Activated T-cell treated with anti-CD3 and anti-CD28 coated beads, Interleukin-2, amount 50 U/mL, for 24 hours (primary cell): ENCODE measurements at places on chromosomes 16 and 17.

- no peak for DNase-seq
- H3K4me1 ChIP-seq: no peaks in the 10 kb centered on the region
- H3K27me3 ChIP-seq: no peaks in the 10 kb centered on the region
- H3K36me3 ChIP-seq: no peaks in the 10 kb centered on the region
- no peak overlapping the region for H3K27ac ChIP-seq
- no peak overlapping the region for H3K4me3 ChIP-seq
These were observed 396.9 kb downstream of the CDH13 start for GRCh38 chr16:83023640-83024039.

GRCh38 chr17:67717192-67717623 is 528 bp upstream of the NOL11 start:
- peak overlapping the region; percentile 100 for H3K27ac ChIP-seq
- H3K27me3 ChIP-seq: peaks cover 2% of the 10 kb centered on the region
- H3K36me3 ChIP-seq: peaks cover 43% of the 10 kb centered on the region
- no peak for DNase-seq
- H3K4me3 ChIP-seq: peak overlapping the region; percentile 96

GRCh38 chr17:19388791-19389785 is 2.1 kb upstream of the MFAP4 start:
- H3K27me3 ChIP-seq: no peaks in the 10 kb centered on the region
- peaks cover 9% of the 10 kb centered on the region for H3K4me1 ChIP-seq
- DNase-seq: no peak
- no peak overlapping the region for H3K4me3 ChIP-seq
- H3K27ac ChIP-seq: no peak overlapping the region

DNA sequence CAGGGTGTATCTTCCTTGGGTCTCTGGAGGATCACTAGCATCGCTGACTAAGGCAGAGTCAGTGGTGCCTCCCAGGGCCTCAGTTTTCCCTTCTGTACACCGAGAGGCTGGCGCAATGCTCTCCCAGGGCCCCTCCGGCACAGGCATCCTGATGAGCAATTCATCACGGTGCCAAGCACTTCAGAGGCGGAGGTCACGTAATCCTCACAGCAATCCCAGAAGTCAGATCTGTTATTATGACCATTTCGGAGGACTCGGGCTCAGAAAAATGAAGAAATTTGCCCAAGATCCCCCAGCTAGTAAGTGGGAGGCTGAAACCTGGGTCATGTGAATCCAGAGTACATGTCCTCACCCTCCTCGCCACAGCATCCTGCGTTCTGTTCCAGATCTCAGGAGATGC is 46.5 kb downstream of the AIPL1 start:
- H3K4me3 ChIP-seq: no peak overlapping the region
- H3K27ac ChIP-seq: no peak overlapping the region
- peaks cover 33% of the 10 kb centered on the region for H3K27me3 ChIP-seq

DNA sequence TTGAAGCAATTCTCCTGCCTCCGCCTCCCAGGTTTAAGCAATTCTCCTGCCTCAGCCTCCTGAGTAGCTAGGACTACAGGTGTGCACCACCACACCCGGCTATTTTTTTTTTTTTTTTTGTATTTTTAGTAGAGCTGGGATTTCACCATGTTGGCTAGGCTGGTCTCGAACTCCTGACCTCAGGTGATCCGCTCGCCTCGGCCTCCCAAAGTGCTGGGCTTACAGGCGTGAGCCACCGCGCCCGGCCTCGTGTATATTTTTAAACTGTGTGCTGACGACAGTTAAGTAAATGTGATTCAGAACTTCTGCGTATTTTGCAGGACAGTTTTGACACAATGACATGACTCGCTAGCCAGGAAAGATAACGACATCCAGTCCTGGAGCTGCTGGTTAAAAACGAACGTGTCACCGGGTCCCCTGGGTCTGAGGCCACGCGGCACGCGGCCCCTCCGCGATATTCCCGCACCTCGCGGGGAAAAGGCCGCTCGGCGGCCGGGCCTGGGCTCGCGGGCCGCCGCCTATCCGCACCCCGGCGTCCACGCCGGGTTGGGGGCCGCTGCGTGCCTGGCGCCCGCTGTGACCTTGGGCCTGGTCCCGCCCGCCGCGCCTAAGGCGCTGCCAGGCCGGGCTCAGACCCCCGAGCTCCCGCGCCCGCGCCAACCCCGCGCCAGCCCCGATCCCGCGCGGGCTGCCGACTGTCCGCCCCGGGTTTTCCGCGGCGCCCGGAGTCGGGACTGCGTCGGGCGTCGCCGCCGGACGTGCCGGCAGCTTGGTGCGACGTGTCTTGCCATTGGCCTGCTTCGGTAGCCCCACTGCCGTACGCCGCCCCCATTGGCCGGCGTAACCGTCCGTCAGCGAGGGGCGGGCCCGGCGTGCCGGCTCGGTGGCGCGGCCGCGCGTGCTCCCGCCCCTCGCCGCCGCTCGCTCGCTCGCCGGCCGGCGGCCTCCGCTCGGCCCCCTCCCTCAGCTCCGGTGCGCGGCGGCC is at the start of gene FOXK2:
Gene FOXK2 (plus strand): TSS at position 907 of the 985 bp plus-strand sequence. CDS start 157 bp downstream, outside the sequence.
- H3K27me3 ChIP-seq: no peaks in the 10 kb centered on the region
- peak within 1 kb of the TSS; percentile 86 for H3K4me3 ChIP-seq
- peaks cover 27% of the 10 kb centered on the region for H3K4me1 ChIP-seq
- peak within 1 kb of the TSS; percentile 91 for H3K27ac ChIP-seq

GRCh38 chr17:57135026-57135788 is 50.2 kb downstream of the AKAP1 start:
- H3K36me3 ChIP-seq: no peaks in the 10 kb centered on the region
- no peak overlapping the region for H3K27ac ChIP-seq
- DNase-seq: no peak
- H3K4me3 ChIP-seq: no peak overlapping the region
- peaks cover 18% of the 10 kb centered on the region for H3K4me1 ChIP-seq
- peaks cover 2% of the 10 kb centered on the region for H3K27me3 ChIP-seq

GRCh38 chr17:53722407-53722806 is 100.3 kb upstream of the KIF2B start:
- H3K36me3 ChIP-seq: no peaks in the 10 kb centered on the region
- H3K27ac ChIP-seq: no peak overlapping the region
- no peaks in the 10 kb centered on the region for H3K27me3 ChIP-seq
- no peak overlapping the region for H3K4me3 ChIP-seq
- H3K4me1 ChIP-seq: no peaks in the 10 kb centered on the region

- no peaks in the 10 kb centered on the region for H3K36me3 ChIP-seq
- peaks cover 3% of the 10 kb centered on the region for H3K4me1 ChIP-seq
- peaks cover 12% of the 10 kb centered on the region for H3K27me3 ChIP-seq
- H3K4me3 ChIP-seq: no peak overlapping the region
These were observed 480.0 kb downstream of the PMP22 start for GRCh38 chr17:14784997-14785696.

GRCh38 chr17:57902117-57902799 is 52.4 kb upstream of the MRPS23 start:
- no peak for DNase-seq
- H3K4me1 ChIP-seq: peaks cover 10% of the 10 kb centered on the region
- H3K27ac ChIP-seq: no peak overlapping the region
- no peak overlapping the region for H3K4me3 ChIP-seq
- no peaks in the 10 kb centered on the region for H3K27me3 ChIP-seq

DNA sequence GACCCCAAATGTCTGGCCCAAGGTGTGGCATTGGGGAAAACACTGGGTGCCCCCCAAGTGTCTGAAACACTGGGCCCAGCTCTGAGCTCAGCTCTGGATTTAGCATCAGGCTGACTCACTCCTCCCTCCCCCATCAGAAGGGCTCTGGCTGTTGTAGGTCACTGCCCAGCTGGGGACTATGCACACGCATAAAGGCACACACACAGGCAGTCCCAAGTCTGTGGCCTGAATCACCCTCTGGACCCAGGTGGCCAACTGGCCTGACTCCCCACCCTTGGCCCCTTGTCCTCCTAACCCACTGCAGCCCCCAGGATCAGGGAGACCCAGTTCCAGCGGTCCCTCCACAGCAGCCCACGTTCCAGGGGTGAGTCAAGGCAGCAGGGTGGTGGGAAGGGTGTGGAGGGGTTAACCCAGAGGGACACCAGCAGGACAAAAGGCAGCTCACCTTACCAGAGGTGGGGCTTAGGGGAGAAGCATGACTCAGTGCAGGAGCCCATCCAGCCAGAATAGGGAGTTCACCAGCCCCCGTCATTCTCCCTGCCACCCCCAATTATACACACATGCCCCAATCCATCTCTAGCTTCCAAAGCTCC is 47.0 kb downstream of the MYO18A start:
- H3K27ac ChIP-seq: peak overlapping the region; percentile 88
- H3K4me1 ChIP-seq: peaks cover 67% of the 10 kb centered on the region
- H3K4me3 ChIP-seq: no peak overlapping the region
- H3K27me3 ChIP-seq: no peaks in the 10 kb centered on the region
